ENCODE measurements at places on chromosomes 7 and 10.

DNA sequence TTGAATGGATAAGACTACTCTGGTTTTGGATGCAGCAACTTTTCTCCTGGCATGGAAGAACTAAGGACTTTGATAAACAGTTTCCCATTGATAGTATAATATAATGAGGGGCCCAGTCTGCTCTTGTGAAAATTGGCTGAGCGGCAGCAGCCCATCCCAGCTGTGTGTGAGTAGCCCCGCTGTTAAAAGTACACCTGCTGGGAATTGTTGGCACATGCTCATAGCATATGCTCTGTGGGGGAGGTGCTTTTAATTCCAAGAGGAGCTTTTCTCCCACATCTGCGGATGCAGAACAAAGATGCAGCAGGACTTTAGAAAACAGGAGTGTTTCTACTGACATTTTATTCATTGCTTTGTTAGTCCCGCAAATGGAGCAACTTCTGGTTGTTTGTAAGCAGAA lies 19.0 kb downstream of the SRI start:
- no peak for DNase-seq

DNA sequence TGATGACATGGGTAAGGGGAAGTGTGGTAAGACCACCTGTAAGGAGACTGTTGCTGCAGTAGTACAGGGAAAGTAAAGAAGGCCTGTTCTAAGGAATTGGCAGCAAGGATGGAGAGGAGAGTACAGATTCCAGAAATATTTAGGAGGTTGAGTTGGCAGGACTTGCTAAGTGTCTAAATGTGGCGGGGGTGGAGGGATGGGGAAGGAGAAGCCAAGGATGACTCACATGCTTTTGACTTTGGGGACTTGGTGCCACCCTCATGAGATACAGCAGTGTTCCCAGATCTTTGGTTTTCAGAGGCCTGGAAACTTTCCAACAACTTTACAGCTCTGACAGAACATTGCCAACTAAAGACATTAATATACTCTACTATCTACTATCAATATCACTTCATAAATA lies 45.4 kb downstream of the CDK6 start:
- DNase-seq = no peak

DNA sequence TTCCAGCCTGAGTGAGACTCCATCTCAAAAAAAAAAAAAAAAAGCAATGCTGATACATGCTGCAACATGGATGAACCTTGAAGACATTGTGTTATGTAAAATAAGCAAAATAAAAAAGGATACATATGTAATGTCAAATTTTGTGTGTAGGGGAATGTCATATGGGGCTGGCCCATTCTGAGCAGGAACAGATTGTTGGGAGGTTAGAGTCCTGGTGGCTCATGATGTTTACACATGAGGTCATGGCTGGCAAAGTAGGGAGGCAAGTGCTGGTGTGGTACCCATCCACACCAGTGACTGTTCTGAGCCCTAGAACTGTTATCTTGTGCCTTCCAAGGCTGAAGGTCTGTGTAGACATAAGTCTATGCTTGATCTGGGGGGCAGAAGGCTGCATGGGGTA lies 37.6 kb downstream of the ZNF92 start:
- DNase-seq = no peak

- peak; percentile 24 for DNase-seq
These were observed 2.2 kb upstream of the UFSP1 start for GRCh38 chr7:100891568-100892247.

GRCh38 chr7:134513169-134513752 lies 14.1 kb upstream of the AKR1B10 start:
- DNase-seq = peak; percentile 54

GRCh38 chr7:149036676-149037075 lies 8.4 kb upstream of the PDIA4 start:
- DNase-seq = no peak

- DNase-seq = no peak
These were observed 4.9 kb downstream of the PIK3CG start for GRCh38 chr7:106869954-106870353.

DNA sequence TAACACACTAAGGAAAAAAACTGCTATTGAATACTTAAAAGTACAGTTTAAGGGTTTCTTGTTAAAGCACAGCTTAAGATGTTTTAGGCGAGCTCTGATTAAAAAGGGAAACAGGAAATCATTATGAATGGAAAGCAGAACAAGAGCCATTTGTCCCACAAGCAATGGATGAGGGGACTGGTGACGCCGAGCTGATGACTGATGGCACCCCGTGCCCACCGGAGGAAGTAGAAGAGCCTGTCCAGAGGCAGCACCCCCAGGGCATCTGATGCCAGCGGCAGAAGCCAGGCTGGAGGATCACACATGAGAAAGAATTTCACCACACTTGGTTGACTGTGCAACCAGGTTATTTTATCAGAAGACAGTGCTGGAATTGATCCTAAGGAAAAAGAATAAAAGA lies 15.0 kb upstream of the INSIG1 start:
- DNase-seq = no peak

GRCh38 chr10:128990986-128991385 lies 476.1 kb upstream of the MGMT start:
- DNase-seq = no peak

- DNase-seq = peak; percentile 71
These were observed 12.6 kb downstream of the HPS1 start for GRCh38 chr10:98433881-98434732.

DNA sequence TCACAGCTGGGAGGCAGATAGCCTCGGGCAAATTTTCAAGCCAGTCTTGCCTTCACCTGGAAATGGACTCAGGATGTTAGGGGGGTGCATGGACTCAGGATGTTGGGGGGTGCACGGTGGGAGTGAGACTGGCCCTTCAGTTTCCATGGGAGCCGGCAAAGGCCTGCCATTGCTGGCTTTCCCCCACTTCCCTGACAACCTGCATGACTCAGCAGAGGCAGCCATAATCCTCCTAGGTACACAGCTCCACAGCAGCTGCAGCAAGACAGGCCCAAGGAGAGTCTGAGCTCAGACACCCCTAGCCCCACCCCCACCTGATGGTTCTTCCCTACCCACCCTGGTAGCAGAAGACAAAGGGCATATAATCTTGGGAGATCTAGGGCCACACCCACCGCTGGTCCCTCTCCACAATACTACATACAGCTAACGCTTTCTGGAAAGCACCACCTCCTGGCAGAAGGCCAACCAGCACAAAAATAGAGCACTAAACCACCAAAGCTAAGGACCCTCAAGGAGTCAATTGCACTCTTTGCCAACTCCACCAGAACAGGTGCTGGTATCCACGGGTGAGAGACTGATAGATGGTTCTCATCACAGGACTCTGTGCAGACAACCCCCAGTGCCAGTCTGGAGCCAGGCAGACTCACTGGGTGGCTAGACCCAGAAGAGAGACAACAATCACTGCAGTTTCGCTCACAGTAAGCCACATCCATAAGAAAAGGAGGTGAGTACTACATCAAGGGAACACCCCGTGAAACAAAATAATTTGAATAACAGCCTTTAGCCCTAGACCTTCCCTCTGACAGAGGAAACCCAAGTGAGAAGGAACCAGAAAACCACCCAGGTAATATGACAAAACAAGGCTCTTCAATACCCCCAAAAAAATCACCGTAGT lies 18.3 kb downstream of the C7orf25 start:
- no peak for DNase-seq

- peak; percentile 71 for DNase-seq
These were observed 142.6 kb downstream of the TWIST1 start for GRCh38 chr7:18974803-18975202.

- no peak for DNase-seq
These were observed 1.8 kb upstream of the PPIF start for GRCh38 chr10:79345241-79346011.

DNA sequence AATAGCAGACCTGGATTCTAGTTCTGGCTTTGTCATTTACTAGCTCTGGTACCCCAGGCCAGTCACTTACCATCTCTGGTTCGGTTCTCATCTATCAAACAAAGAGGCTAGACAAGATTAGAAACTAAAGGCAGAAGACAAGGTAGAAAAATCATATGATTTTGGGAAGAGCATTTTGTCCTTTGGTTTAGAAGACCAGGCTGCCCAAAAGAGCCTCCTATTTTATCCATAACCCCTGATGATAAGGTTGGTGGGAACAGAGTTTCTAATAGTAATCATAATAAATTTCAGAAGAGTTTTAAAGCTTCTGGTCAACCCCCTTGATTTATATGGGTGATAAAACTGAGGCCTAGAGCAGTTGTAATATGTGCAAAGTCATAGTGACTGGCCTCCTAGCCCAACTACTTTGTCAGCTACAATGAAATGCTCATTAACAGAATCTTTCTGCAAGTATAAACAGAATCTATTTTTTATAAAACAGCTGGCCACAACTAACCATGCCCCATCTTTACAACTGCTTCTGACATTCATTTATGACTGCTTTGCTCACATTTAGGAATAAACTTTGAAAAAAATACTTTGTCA lies 23.4 kb downstream of the COX15 start:
- no peak for DNase-seq

GRCh38 chr10:76088980-76089379 lies 657.6 kb downstream of the LRMDA start:
- DNase-seq = no peak

DNA sequence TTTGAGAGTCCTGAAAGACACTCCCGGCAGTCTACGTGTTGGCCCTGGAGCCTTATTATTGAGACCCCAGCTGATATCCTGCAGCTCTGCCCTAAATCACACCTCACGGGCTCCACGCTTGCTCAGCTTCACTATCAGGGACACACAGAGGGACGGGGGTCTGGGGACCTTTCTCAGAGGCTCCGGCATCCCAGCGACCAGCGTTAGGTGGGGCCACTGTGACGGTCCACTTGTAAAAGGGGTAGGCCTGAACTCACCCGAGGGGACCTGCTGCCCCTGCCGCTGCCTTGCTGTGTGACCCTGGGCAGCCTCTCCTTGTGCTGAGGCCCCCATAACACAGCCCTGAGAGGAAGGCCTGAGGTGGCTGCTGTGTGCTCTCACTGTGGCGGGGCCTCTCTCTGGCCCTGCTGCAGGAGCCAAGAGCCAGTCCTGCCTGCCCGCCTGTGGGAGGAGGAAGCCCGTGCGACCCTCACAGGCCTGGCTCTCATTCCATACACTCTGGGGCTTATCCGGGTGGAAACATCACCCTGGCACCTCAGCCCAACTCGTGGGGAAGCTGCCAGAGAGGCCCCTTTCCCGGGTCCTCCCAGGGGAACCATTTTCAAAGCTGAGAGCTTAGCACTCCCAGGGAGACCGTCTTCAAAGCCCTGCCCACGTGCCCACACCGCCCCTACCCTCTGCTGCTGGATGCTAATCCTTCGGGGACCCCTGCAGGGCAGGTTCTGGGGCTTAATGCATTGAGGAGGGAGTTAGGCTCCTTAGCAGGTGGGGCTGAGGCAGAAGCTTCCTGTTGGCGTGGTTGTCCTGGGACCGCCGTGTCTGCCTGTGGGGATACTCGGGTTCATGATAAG lies 21.7 kb downstream of the AQP1 start:
- no peak for DNase-seq

- DNase-seq = no peak
These were observed 169.3 kb upstream of the LRGUK start for GRCh38 chr7:133957845-133958244.

DNA sequence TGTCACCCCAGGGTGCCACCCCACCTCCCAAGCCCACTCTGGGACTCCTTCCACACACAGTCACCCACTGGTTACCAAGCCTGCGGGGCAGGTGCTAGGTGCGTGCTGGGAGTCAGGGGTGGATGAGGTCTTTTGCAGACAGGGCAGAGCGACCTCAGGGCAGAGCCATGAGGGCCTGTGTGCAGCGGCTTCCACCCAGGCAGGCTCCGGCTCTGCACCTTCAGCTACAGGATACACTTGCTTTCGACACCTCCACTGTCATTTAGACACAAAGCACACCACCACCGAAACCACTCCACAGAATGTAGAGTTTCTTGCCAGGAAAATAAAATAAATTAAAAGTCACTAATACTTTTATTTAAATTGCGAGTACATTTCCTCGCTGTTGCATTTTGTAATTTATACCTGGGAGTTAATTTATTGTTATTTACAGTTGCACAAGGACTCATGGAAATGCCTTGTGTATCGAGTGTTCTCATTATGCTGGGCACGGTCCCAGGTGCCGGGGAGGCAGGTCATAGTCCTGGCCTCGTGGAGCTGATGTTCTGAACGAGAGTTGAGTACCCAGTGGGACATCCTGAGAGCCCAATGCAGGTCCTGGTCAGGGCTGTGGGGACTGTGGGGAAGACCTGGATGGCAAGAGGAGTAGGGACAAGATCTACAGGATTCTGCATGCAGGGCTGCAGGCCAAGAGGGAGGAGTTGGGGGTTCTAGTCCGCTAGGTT lies 127.8 kb downstream of the CUX1 start:
- no peak for DNase-seq

DNA sequence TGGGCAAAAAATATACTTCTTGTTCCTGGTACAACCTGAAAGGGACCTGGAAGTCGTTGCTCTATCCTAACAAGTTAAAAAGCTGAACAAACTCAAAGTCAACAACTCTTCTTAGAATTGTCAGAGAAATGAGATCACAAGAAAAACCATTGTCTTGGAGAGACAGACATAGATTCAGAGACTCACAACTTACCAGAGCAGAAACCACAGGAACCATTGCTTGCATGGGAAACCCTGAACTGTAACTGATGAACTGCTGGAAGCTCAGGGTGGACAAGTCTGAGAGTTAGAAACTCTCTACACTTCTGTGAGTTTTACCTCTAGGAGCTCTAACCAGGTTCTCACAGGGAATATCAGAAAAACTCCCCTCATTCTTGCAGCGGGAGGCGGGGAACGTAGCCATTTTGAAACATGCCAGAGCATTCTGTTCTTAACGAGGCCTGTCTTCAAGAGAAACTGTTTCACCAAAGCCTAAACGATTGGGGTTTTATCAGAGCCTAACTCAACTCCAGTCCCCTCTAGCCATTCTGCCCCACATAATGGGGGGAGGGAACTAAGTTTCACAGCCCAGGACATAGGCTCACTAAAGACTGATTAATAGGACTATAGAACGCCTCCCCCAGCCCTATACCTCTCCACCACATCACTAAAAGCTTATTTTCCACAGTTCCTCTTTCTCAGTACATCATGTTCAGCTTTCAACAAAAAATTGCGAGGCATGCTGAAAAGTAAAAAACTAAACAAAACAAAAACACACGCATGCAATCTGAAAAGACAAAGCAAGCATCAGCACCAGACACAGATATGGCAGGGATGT lies 12.0 kb upstream of the GSDME start:
- DNase-seq = no peak

DNA sequence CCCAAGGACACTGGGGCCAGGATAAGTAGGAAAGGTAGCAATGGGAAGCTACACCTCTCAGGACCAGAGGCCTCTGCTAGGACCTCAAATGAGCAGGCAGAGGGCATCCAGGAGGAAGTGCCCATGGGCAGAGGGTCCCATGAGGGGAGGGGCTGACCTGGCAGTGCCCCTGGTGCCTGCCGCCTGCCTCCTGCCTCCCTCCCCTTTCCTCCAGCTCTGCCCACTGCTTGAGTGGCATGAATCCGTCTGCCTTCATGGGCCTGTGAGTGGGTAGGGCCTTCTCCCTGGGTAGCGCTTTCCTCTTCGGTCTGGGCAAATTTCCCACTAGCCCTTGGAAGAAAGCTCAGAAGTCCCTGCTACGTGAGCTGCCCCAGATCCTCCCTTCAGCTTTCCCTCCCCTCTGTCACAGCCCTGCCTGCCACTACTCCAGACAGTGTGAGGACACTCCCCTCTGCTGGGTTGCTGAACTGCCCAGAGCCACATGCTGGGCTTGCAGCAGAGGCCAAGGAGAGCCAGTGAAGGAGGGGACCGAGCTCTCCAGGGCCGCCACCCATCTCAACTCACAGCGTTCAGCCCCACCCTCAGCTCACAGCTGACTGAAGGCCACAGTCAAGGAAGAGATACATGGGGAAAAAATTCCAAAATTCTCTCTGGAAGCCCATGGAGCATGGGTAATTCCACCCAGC lies 141.4 kb downstream of the ARHGAP22 start:
- DNase-seq = no peak
